ENCODE measurements at places on chromosomes 7 and 10. TPM values are rescaled to one million over a fixed set of nuclear protein-coding genes. Genes with fewer than 3 reads are reported as not detected.

SLC13A1 gene
- total RNA-seq = not detected

ATOH7 gene
- total RNA-seq = not detected

- peak overlapping the region; percentile 99 for H3K27ac ChIP-seq
- H3K4me1 ChIP-seq = peaks cover 10% of the 10 kb centered on the region
- peak overlapping the region; percentile 93 for H3K4me3 ChIP-seq
- no peak for DNase-seq
- peaks cover under 1% of the 10 kb centered on the region for H3K36me3 ChIP-seq
- H3K27me3 ChIP-seq = no peaks in the 10 kb centered on the region
Observed at GRCh38 chr10:75209086-75209920, 1.3 kb upstream of the VDAC2 start.

GRCh38 chr7:91468256-91468655 is 204.0 kb downstream of the FZD1 start:
- peaks cover 17% of the 10 kb centered on the region for H3K4me1 ChIP-seq
- H3K27ac ChIP-seq = no peak overlapping the region
- DNase-seq = no peak
- H3K27me3 ChIP-seq = no peaks in the 10 kb centered on the region
- no peak overlapping the region for H3K4me3 ChIP-seq

GRCh38 chr7:126533715-126534114 is 719.0 kb downstream of the GRM8 start:
- no peaks in the 10 kb centered on the region for H3K4me1 ChIP-seq
- DNase-seq = no peak
- H3K36me3 ChIP-seq = no peaks in the 10 kb centered on the region
- no peaks in the 10 kb centered on the region for H3K27me3 ChIP-seq

- DNase-seq = no peak
- no peaks in the 10 kb centered on the region for H3K4me1 ChIP-seq
- no peak overlapping the region for H3K27ac ChIP-seq
- H3K4me3 ChIP-seq = no peak overlapping the region
Observed at GRCh38 chr7:129807863-129808262, 144.9 kb downstream of the UBE2H start.

AMZ1 gene
- total RNA-seq = 1.4 TPM

DNA sequence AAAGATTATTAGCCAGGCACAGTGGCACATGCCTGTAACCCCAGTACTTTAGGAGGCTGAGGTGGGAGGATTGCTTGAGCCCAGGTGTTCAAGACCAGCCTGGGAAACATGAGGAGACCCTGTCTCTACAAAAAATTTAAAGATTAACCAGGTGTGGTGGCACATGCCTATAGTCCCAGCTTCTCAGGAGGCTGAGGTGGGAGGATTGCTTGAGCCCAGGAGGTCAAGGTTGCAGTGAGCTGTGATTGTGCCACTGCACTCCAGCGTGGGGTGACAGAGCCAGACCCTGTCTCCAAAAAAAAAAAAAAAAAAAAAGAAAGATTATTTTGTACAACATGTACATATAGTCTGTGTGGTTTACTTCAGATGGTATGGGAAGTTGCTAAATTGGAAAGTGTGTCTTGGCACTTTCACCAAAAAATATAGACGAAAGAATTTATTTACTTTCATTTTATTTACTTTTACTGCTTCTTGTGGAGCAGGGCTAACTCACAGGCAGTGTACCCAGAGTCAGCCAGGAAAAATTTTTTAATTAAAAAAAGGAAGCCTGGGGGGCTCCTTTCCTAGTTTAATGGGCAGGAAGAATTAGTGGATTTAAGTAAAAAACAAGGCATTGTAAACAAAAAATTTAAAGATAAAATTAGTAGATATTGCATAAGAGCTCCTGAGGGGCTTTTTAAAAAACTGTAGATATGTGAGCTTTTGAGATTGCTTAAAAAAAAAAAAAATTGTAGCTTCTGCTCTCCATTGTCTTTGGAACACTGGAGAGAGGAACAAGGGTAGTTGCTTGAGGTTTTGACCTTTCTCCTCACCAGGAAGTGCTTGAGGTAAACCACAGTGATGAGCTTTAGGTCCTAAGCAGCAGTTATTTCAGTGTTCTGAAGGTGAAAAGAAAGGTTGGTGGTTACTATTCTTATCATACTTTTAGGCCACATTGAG is 44.6 kb upstream of the VDAC2 start:
- peaks cover 3% of the 10 kb centered on the region for H3K4me1 ChIP-seq
- no peak for DNase-seq
- H3K27ac ChIP-seq = no peak overlapping the region

GRCh38 chr7:98212532-98213041 is 1.3 kb downstream of the BHLHA15 start:
- H3K4me1 ChIP-seq = no peaks in the 10 kb centered on the region
- peaks cover 9% of the 10 kb centered on the region for H3K36me3 ChIP-seq
- no peaks in the 10 kb centered on the region for H3K27me3 ChIP-seq

ANKRD61 gene
- not detected for total RNA-seq

- H3K36me3 ChIP-seq = no peaks in the 10 kb centered on the region
- H3K4me1 ChIP-seq = no peaks in the 10 kb centered on the region
- no peak overlapping the region for H3K4me3 ChIP-seq
- H3K27me3 ChIP-seq = no peaks in the 10 kb centered on the region
- no peak for DNase-seq
Observed at GRCh38 chr10:60206735-60207134, 182.9 kb downstream of the ANK3 start.

- H3K36me3 ChIP-seq = no peaks in the 10 kb centered on the region
- H3K4me1 ChIP-seq = peaks cover 14% of the 10 kb centered on the region
- peak overlapping the region; percentile 55 for H3K27ac ChIP-seq
- no peaks in the 10 kb centered on the region for H3K27me3 ChIP-seq
- no peak for DNase-seq
- no peak overlapping the region for H3K4me3 ChIP-seq
Observed at GRCh38 chr10:4648999-4649398, 177.0 kb upstream of the AKR1E2 start.

GRCh38 chr10:30151581-30152389 is 92.4 kb upstream of the JCAD start:
- H3K36me3 ChIP-seq = no peaks in the 10 kb centered on the region
- H3K27ac ChIP-seq = no peak overlapping the region
- peak; percentile 29 for DNase-seq

GRCh38 chr7:15560968-15561367 is 847 bp downstream of the AGMO start:
- H3K36me3 ChIP-seq = no peaks in the 10 kb centered on the region
- no peak for DNase-seq
- peak overlapping the region; percentile 39 for H3K4me3 ChIP-seq
- no peak overlapping the region for H3K27ac ChIP-seq

CC2D2B gene
- 6.2 TPM for total RNA-seq

DNA sequence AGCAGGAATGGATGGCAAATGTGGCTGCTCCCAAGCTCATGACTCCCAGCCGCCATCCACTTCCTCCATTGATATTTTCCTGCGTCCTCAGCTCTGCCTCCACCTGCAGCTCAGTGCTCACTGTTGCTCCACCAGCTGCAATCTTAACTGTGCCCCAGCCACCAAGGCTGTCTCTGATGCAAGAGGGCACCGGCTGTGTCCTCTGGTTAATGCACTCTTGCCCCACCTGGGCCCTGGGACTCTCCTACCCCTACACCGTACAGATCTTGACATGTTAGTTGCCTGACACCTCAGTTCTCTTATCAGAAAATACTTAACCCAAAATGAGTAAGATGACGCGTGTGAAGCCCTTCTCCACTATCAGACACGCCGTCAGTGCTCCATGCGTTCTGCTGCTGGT is 45.5 kb upstream of the GPR26 start:
- DNase-seq = no peak
- no peak overlapping the region for H3K27ac ChIP-seq
- no peaks in the 10 kb centered on the region for H3K27me3 ChIP-seq
- no peak overlapping the region for H3K4me3 ChIP-seq

GRCh38 chr10:25257646-25258045 is 82.8 kb downstream of the GPR158 start:
- no peaks in the 10 kb centered on the region for H3K4me1 ChIP-seq
- no peak overlapping the region for H3K4me3 ChIP-seq
- no peaks in the 10 kb centered on the region for H3K36me3 ChIP-seq
- no peak overlapping the region for H3K27ac ChIP-seq
- H3K27me3 ChIP-seq = no peaks in the 10 kb centered on the region

DNA sequence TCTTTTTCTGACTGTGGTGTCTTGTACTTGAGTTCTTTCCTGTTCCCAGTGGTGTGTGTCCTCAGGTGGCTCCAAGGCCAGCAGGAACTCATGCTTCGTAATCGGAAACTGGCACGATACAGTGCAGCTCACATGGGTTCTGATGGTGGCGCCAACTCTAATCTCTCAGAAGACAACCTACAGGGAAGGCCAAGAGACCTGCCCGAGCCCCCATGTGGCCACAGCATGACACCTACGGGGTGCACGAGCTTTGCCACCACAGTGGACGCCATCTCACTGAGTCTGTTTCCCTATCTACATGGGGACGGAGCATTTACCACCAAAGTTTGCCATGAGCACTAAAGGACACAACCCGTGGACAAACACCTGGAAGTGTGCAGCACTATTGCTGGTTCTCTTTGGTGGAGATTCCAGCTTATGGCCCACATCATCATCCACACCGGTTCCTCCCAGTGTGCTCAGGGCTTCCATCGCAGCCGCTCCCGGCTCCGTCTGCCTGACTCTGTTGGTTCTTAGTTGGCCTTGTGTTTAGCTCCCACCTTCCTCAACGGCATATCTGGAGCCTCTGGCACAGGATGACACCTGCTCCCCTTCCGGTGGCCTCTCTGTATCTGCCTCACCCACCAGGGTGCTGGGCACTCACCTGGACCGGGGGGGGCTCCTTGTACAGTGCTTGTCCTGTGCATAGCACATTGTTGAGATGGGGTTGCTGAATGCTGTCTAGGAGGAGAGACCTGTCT is 586.6 kb upstream of the MKI67 start:
- DNase-seq = no peak
- H3K4me1 ChIP-seq = no peaks in the 10 kb centered on the region
- H3K27me3 ChIP-seq = no peaks in the 10 kb centered on the region
- no peak overlapping the region for H3K27ac ChIP-seq

DNA sequence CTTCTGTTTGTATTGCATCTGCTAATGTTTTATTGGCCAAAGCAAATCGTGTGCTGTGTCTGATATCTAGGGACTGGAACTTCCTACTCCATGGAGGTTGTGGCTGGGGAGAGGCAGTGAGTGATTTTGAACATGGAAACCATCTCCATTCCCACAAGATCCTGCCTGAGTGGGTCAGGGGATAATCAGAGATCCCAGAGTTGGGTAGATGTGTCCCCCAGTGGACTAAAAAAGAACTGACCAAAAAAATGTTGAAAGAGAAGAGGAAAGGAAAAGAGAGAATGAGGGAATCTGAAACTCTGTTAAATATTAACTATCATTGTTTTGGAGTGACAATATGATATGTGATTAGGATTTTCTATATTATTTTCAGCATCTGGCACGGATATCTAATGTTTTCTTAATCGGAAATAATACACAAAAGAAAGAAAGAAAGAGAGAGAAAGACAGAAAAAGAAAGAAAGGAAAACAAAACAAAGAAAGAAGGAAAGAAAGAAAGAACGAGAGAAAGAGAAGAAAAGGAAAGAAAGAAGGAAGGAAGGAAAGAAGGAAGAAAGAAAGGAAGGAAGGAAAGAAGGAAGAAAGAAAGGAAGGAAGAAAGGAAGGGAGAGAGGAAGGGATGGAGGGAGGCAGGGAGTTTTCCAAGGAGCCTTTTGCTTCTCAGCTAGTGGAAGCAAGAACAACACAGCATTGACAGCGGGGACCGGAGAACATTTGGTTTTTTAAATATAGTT is 638.5 kb downstream of the CCSER2 start:
- no peaks in the 10 kb centered on the region for H3K36me3 ChIP-seq
- H3K4me1 ChIP-seq = no peaks in the 10 kb centered on the region
- no peak overlapping the region for H3K4me3 ChIP-seq
- no peak for DNase-seq
- H3K27me3 ChIP-seq = no peaks in the 10 kb centered on the region

NODAL gene
- not detected for total RNA-seq

FAM204A gene
- 18.5 TPM for total RNA-seq

C10orf105 gene
- not detected for total RNA-seq

DNA sequence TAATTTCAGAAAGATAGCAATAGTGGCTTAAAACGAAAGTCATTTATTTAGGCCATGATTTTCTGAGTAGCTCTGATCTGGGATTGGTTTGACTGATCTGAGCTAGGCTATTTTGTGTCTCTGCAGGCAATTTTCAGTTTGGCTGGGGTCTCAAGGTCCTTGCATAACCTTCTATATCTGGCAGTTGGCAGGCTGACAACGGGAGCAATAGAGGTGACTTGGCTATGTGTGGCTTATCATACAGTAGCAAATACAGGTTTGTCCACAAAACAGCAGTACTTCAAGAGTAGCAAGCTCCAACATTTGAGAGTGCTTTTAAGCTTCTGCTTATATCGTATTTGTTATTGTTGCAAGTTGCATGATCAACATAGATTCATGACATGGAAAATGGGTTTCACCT is 1167.3 kb upstream of the CELF2 start:
- H3K4me3 ChIP-seq = no peak overlapping the region
- H3K4me1 ChIP-seq = peaks cover 5% of the 10 kb centered on the region
- no peak for DNase-seq
- no peak overlapping the region for H3K27ac ChIP-seq

DNA sequence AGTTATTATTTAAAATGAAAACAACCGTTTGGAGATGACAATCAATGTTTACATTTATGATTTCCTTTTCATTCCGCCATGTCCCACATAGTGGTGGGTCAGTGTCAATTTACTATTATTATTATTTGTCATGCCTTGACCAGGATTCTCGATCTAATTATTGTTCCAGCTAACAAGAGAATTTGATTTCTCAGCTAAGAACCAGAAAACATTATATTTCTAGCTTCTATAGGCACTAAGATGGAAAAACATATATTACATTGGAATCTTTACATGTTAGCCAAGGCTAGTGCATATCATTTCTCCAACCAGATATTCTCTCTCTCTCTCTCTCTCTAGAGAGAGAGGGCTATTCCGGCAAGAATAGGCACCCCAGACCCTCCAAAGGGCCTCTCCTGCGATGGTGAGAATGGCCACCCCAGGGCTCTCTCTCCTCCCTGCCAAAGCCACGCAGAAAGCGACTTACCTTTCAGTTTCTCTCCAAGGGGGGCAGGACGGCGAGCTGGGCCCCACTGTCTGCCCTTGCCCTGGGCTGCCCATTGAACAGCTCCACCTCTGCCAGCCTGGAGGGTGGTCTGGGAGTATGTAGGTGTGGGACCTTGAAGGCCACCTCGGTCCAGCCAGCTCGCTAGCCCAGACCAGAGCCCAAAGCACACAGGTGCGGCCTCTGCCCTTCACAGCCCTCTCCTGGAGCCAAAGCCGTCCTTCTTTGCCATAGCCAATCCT is 2.4 kb downstream of the HOXA3 start:
- peak overlapping the region; percentile 71 for H3K4me3 ChIP-seq
- H3K27me3 ChIP-seq = no peaks in the 10 kb centered on the region
- peaks cover 49% of the 10 kb centered on the region for H3K4me1 ChIP-seq
- H3K36me3 ChIP-seq = peaks cover 5% of the 10 kb centered on the region
- peak overlapping the region; percentile 61 for H3K27ac ChIP-seq

BICC1 gene
- 28.1 TPM for total RNA-seq
